ENCODE measurements at places on chromosomes 1 and 21.

- H3K4me1 ChIP-seq: peaks cover 94% of the 10 kb centered on the region
- no peaks in the 10 kb centered on the region for H3K27me3 ChIP-seq
Measured at GRCh38 chr1:93669369-93669768, 12.3 kb downstream of the BCAR3 start.

DNA sequence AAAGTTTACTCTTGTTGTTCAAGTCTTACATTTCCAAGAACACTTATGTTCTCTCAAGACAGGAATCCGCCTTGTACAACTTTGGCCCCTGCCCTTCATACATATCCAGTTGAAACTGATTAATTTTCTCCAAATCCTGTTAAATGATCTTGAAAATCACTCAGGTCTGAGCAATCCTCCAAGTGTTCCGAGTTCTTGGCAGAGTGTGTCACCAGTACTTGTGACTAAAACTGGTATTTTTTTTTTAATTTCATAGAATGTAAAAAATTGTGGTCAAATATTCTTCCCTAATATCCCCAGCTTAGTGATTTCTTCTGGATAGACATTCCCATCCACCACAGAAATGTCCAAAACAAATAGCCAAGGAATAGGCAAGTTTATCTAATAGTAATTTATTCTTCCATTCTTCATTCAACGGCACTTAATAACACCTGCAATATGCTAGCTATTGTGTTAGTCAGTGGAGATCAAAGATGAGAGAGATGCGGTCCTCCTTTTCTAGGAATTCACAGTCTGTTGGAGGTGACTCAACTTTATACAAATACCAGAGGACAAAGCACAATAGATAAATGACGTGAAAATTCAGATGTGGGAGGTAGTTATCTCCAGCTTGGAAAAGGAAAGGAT lies 71.4 kb downstream of the DIRAS3 start:
- peaks cover 32% of the 10 kb centered on the region for H3K4me1 ChIP-seq
- H3K27me3 ChIP-seq: no peaks in the 10 kb centered on the region
- peak overlapping the region; percentile 28 for H3K4me3 ChIP-seq
- peak; percentile 61 for DNase-seq
- peaks cover 4% of the 10 kb centered on the region for H3K36me3 ChIP-seq
- H3K27ac ChIP-seq: peak overlapping the region; percentile 71

DNA sequence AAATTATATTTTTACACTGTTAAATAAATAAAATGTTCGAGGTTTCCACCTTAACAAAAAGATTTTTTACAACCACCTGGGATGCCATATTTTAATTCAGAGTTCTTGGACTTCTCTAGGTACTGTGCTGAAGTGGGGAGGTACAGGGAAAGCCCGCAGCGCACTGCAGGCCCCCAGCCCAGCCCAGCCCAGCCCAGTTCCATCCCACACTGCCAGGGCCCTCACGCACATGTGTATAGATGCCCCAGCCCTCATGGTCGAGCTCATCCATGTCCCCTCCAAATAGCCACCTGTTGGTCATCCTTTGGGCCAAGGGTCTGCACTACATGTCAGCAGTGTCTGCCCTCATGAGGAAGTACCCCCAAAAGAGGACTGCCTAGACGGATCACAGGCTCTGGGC lies 11.7 kb upstream of the MYOM3 start:
- no peak overlapping the region for H3K27ac ChIP-seq
- H3K27me3 ChIP-seq: peaks cover 15% of the 10 kb centered on the region
- no peak overlapping the region for H3K4me3 ChIP-seq

- H3K27me3 ChIP-seq: peaks cover 14% of the 10 kb centered on the region
- H3K4me1 ChIP-seq: peaks cover 9% of the 10 kb centered on the region
- no peaks in the 10 kb centered on the region for H3K36me3 ChIP-seq
- no peak for DNase-seq
- H3K4me3 ChIP-seq: no peak overlapping the region
Measured at GRCh38 chr1:7644961-7645750, 125.9 kb upstream of the VAMP3 start.

All from HFFc6 (cell line).